ENCODE measurements at places on chromosomes 3 and 15.

- DNase-seq: no peak
These were observed 64.1 kb upstream of the RPL32 start for GRCh38 chr3:12905316-12906071.

- DNase-seq: no peak
These were observed 200.5 kb downstream of the ITPR1 start for GRCh38 chr3:4693620-4694019.

DNA sequence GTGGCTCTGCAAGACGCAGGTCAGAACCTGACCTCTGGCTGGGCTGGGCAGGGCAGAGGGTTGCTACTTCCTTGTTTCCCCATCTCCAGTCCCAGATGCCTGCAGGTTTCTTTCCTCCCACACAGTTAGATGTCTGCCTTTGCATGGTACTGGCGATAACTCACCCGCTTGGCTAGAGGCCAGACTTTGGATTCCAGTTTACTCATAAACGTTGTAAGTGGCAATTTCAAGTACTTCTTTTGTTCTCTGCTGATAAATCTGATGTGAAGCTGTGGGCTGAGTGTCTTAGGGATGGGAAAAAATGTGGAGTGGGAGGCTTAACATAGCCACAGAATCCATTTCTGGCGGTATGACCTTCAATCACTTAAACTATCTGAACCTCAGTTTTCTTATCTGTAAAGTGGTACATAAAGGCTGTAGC lies 194.2 kb downstream of the EBLN2 start:
- no peak for DNase-seq

GRCh38 chr15:71115567-71116351 lies 488 bp downstream of the THSD4 start:
- DNase-seq: no peak

DNA sequence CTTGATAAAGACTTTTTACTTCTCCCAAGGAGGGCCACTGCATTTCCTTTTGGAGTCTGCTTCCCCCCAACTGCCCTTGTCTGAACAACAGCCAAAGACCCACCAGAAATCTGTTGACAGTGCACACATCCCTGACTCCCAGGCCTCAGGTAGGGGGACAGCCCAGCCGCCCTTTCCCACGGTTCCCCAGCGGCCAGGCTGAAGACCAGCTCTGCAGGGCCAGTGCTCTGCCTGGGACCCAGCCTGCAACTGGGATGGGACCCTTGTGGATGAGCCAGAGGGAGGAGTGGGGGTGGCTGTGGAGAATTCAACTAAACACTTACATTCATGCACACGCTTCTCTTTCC lies 8.1 kb upstream of the PRR23E start:
- no peak for DNase-seq

GRCh38 chr3:182609575-182610156 lies 183.6 kb upstream of the ATP11B start:
- no peak for DNase-seq

DNA sequence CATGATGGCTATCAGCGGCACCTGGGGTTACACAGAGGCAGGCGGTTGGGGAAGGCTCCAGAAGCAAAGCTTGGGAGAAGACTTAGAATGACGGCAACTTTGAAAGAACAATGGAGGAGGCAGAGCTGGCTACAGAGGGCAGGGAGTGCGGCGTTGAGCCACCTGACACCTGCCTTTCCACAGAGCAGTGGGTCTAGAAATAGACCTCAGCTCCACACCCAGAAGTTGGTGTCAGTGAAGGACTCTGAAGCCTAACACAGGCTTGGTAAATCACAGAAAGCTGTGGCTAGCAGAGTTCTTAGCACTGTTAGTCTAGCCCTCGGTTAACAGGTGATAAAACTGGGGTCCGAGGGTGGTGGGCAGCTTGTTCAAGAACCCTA lies 23.1 kb upstream of the EHD4 start:
- no peak for DNase-seq

DNA sequence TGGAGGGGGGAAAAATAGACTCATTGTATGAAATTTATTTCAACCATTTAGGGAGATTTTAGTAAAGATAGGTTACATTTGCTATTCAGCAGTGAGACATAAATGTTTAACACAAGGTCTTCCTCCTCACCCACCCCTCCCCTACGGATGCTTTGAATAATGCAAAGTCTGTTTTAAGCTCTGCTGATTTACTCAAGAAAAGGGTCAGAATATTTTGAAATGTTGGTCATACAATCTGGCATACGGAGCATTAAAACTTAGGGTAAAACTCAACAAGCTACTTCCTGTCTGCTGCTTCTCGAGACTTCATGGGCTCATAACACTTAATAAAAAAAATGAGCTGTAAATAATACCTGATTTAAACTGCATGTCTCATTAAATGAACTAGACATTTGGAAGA lies 156.3 kb downstream of the WNT5A start:
- DNase-seq: no peak

DNA sequence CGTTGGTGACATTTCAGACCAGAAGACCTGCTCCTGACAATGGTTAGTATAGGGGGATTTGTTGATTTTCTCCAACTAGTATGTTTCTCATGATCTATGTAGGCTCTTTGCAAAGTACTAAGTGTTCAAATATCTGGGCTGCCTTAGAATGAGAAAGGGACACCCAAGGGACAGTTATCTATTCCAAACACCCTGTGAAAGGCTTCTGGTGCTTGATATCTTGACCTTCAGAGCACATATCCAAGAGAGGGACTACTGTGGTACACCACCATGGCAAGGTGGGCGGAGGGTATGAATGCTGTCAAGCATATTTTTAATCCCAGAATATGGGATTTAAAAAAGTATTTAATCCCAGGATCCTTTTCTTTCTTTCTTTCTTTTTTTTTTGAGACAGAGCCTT lies 1.1 kb downstream of the FANCD2OS start:
- DNase-seq: no peak

GRCh38 chr15:51303462-51303980 lies 34.9 kb downstream of the CYP19A1 start:
- DNase-seq: no peak

GRCh38 chr3:176514297-176514696 lies 683.0 kb downstream of the TBL1XR1 start:
- DNase-seq: peak; percentile 26

- no peak for DNase-seq
These were observed 33.9 kb upstream of the RNU6-1 start for GRCh38 chr15:67873777-67874176.

DNA sequence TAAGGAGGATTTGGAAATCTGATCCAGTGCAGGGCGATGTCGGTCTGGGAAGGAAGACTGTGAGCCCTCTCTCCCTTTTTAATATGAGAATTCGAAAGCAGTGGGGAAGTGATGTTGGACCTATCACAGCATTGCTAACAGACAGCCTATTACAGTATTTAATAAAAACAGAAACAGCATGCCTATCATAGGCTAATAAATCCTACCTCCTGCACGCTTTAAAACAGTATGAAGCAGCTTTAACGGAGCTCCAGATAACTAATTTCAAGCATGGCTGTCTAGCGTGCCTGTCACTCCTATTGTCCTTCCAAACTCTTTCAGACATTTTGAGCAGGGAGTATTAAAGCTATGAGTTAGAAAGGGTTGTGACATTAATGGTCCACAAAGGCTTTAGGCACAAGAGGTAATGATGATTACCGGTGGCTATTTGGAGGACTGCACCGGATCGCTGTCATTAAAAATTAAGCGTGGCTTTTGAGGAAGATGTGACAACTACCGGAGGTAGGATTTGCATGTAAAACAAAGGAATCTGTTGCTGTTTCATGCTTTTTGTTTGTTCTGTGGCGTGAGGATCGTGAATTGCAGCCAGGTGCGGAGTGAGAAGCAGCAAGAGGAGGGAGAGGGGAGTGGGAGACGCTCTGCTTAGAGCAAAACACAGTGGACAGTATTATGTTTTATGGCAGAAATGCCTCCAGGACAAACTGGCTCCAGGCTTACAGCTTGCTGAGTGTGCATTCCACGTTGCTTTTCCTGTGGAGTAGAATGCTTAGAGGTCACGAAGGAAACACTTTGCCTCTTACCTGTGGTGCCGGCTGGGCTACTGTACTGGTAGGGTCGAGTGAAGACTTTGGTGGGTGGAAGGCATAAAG lies at the start of gene KCNMB2:
TSS of gene KCNMB2 (plus strand) at position 226 of the 869 bp plus-strand sequence.
- no peak for DNase-seq

- no peak for DNase-seq
These were observed 2.2 kb downstream of the LTF start for GRCh38 chr3:46462511-46462910.

- DNase-seq: peak; percentile 70
These were observed 1.8 kb upstream of the ZMYND10 start for GRCh38 chr3:50347187-50347813.

DNA sequence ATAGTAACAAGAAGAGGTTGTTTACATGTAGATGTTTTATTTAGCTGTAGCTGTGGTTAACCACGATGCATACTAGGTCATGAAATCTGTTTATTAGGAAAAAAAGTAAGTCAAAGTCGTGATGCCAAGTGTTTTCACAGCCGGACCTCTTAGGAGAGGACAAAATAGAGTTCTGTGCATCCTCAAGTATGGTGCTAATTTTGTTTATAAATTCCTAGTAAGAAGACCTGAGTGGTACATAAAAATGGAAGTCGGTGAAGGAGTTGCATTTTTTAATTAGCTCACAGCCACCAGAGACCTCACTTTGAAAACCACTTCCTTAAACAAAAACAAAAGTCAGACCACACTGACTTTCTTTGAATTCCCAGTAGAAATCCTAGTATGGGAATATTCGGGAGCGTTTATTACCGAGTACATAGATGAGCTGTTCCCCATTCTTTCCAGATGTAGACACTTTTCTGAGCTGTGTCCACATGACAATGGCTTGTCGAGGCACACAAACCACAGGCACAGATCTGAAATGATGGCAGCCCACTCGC lies 143.6 kb upstream of the UBE2E1 start:
- DNase-seq: no peak

- no peak for DNase-seq
These were observed 125.3 kb downstream of the IGF1R start for GRCh38 chr15:98773616-98774015.

DNA sequence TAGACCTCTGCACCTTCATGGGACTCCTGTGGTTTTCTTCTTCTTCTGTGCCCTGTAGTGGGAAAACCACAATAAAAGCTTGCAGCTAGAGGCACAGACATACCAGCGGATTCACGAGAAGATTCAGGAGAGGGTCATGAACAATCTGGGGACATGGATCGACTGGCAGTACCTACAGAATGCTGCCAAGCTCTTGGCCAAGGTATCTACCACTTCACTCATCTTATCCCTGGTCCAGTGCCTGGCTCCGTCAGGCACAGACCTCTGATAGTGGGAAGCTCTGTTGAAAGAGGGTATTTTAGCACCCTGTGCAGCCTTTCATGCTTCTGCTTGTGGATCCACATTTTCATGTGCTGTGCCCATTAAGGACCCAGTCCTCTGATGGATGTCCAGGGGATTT lies 9.7 kb upstream of the P4HTM start:
- DNase-seq: no peak

GRCh38 chr3:183279371-183279770 lies 26.3 kb downstream of the B3GNT5 start:
- DNase-seq: no peak

- no peak for DNase-seq
These were observed 11.7 kb downstream of the EBLN2 start for GRCh38 chr3:73073091-73073707.

GRCh38 chr3:147405231-147406027 lies 914 bp downstream of the ZIC4 start:
- DNase-seq: no peak

DNA sequence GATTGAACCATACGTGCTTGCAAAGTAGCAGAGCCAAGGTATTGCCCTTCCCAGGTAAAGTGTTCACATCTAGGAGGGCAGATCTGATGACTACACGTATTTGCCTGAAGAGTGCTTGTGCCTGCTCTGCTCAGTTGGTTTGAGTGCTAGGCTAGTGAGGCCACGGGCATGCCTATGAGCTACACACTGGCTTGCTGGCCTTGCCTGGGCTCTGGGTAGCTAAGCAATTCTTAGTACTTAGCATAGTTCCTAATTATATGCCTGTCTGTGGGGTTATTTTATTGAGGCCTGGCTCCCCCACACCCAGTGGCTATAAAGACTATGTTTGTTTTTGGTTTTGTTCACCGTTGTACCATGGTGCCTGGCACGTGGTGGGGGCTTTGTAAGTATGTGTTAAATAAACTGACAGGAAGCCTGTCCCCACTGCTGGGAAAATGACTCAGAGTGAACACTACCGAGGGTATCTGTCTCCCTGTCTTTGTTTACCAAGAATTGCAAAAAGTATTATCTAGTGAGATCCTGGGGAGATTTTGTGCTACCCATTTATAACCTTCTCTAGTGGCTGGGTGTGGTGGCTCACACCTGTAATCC lies 72.1 kb upstream of the ETV5 start:
- DNase-seq: no peak

DNA sequence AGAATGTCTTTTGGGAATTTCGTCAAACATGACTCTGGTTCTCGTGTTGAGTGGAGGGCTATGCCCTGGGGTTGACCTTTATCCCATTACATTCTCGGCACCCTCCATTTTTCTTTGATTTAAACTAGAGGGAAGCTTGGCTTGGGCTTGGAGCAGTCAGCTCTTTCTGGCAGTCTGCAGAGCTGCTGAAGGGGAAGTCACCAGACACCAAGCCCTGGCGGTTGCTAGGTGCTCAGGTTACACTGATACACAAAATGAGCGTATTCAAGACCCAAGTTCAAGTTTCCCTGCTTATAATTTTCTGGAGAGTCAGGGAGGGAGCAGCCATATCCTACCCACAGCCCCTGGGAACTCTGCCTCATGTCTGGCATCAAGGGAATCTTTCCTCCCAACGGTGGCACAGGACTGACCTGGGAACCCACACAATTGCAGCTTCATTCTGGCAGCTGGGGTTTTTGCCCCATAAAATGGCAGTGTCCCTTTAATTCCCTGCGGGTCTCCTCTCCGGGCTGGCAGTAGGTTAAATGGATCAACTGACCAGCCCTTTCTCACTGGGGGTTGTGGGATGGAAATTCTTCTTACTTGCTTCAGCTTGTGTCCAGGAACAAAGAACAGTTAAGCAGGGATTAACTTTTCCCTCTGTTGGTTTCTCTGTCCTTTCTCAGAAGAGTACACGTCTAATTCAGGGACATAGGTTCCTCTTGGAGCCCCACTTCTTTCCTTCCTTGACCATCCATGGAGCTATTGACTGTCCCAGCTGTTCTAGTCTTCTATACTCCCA lies 110.0 kb upstream of the DLG1 start:
- DNase-seq: no peak

- DNase-seq: no peak
These were observed 27.8 kb downstream of the LIPC start for GRCh38 chr15:58459560-58459959.

DNA sequence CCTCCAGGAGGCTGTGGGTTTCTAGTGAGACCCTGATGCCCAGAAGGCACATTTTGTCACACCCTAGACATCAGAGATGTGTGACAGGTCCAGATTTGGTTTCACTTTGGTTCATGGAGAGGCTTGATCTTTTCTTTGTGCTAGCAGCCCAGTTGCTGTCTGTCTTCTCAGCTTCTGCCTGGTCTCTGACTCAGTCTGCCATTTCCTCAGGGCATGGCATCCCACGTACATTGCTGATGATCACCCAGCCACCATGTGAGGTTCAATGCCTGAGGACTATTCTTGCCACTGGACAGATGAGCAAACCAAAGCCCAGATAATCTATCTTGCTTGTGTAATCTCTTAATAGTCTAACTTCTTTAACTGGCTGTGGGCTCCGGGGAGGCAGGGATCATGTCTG lies 144.9 kb upstream of the MRPS22 start:
- DNase-seq: no peak

Measured in AML-193 (cell line).